ENCODE measurements at places on chromosomes 3 and 15. TPM values are rescaled to one million over a fixed set of nuclear protein-coding genes. Genes with fewer than 3 reads are reported as not detected.

The ARGFX gene
- not detected for total RNA-seq

The CCDC54 gene
- not detected for total RNA-seq

The MESP1 gene
- total RNA-seq = 4.6 TPM

The KBTBD12 gene
- not detected for total RNA-seq

The ACTC1 gene
- total RNA-seq = not detected

The FBXW12 gene
- not detected for total RNA-seq

The ILDR1 gene
- 0.34 TPM for total RNA-seq

The GPD1L gene
- total RNA-seq = 16.3 TPM

The MANF gene
- 208 TPM for total RNA-seq

The KIF15 gene
- total RNA-seq = 25.5 TPM

The MAP1A gene
- 2.2 TPM for total RNA-seq

The ZFYVE19 gene
- total RNA-seq = 36.2 TPM

The GOLGA8T gene
- total RNA-seq = not detected

The SLC15A2 gene
- 3.3 TPM for total RNA-seq
